ENCODE measurements at places on chromosomes 11 and 22.

DNA sequence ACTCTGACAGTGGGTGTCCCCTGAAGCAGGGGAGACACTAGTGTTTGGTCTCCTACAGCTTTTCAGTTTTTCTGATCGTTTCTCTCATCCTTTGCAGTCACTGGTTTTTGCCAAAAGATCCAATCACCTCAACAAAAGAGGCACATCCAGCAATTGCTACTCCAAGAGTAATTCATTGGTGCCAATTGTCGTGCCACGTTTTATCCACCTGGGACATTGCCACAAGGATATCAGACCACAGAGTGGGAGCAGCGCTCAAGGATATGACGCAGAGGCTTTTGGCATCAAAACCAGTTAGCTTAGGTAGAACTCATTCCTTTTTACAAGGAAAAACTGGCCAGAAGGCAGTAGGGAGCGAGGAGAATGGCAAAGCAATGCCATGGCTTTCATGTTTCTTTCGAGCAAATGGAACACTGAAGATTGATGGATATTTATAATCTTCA lies 40.9 kb upstream of the BLID start:
- DNase-seq = peak; percentile 43

GRCh38 chr11:8263769-8264410 lies at the start of gene LMO1:
LMO1 (minus strand) TSS chr11:8263878; CDS start chr11:8263362, 516 bp downstream.
- DNase-seq = peak; percentile 85

DNA sequence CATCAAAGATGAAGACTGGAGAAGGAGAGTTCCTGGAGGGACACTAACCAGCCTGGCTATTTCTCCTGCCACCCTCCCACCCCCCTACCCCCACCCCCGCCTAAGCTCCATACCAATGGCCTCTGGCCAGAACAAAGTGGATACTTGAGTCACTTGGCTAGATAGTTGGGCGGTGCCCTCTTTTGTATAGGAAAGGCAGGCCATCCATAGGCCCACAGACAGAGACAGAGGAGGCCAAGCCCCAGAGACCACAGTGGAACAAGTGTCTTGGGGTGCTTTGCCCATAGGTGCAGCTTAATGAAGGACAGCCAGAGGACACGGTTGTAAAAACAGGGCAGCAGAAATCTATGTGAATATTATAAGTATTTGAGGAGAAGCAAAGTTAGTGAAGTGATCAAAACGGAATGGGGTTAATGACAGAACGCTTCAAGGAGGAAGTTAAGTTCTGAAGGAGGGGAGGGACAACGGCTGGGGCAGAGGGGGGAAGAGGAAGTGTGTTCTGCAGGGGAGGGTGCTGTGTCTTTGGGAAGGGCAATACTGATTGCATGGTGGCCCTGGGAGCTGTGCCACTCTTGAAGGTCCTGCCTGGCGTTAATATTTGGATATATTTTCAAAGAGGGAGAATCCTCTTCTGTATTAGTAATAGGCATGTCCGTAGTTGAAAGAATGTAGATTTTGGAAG lies 32.7 kb downstream of the FLI1 start:
- peak; percentile 73 for DNase-seq

GRCh38 chr11:41201156-41201555 lies 258.3 kb downstream of the LRRC4C start:
- peak; percentile 55 for DNase-seq

GRCh38 chr11:30172883-30173311 lies 57.9 kb upstream of the FSHB start:
- peak; percentile 7 for DNase-seq

GRCh38 chr11:66676282-66676919 lies 1.3 kb downstream of the RBM4B start:
- no peak for DNase-seq

GRCh38 chr11:14418801-14419417 lies 59.9 kb upstream of the RRAS2 start:
- no peak for DNase-seq

- DNase-seq = no peak
Measured at GRCh38 chr22:38831166-38831945, 12.5 kb downstream of the NPTXR start.
